HS-27A (cell line): ENCODE measurements at places on chromosomes 4 and X.

DNA sequence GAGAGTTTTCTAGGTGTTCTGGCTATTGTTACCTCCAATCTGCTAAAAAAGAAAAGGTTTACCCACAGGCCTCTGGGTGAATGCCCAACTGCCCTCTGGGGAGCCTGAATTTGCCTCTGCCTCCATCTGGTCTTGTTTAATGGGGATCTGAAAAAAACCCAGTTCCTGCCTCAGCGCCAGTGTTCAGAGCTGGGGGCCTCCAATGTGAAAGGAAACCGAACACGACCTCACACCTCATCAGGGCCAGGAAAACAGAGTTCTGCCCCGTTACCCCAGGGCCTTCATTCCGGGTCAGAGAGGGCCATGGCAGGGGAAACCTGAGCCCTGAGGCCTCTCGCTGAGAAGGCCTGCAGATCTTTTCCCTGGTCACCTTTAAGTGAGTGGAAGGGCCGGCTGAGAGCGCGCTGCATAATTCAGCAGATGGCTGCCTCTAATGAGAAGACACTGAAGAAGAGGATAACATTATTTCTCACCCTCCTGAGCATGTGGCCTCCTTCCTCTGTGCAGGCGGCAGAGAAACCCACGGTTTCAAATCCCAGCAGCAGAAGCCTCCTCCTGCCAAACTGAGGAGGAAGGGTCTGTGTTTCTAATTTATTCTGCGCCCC is 6.8 kb downstream of the SEPTIN6 start:
- DNase-seq: no peak

DNA sequence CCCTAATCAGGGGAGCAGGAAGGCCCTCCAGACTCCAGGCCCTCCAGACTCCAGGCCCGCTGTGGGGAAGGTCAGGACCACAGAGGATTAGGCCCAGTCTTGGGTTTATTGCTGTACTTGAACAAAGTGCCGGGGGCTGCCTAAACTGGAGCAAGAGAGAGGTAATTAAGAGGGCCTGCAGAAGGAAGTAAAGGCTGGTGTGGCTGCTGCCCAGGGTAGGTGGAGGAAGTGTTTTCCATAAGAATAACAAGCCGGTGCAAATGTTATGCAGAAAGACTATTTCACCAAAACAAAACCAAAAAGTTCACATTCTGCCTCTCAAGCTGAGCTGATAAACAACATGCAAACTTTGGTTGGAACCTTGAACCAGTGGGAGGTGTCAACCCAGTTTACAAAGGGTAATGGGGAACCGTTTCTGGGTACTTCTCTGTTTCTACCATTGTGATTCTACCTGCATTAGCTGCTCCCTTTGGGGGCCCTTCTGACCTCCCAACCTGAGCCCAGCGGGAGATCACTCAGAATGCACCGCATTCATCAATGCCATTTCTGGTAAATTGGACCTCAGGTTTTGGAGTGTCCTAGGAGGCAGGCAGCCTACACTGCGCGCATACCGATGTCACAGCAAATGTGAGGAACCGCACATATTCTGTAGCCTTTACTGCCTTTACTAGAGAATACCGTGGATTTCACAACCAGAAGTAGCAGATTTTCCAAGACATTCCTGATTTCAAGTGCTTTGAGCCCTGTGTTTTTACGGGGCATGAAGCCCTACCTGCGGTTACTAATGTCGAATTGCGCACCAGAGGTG is 59.7 kb upstream of the BCOR start:
- no peak for DNase-seq

GRCh38 chr4:1775731-1776500 is 17.2 kb upstream of the FGFR3 start:
- DNase-seq: no peak

GRCh38 chr4:110085131-110085530 is 113.3 kb downstream of the ELOVL6 start:
- no peak for DNase-seq
